LoVo (cell line): ENCODE measurements at places on chromosomes 2 and 18.

DNA sequence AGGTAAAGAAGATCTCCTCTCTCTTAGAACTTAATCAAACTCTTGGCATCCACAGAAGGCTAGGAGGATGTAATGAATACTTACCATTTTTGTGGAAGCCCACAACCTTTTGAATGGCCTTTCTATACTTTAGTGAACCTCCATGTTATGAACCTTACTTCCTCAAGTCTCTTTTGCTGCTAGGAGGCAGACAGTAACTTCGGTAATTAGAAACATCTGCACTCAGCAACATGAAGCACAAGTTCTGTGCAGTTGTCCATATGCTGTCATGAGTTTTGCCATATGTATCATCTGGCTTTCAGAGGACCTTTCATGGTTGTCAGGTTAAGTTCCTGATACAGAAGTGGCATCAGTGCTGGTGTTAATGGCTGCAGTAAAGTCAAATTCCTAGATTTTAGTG lies 50.4 kb downstream of the PDK1 start:
- no peak for DNase-seq

DNA sequence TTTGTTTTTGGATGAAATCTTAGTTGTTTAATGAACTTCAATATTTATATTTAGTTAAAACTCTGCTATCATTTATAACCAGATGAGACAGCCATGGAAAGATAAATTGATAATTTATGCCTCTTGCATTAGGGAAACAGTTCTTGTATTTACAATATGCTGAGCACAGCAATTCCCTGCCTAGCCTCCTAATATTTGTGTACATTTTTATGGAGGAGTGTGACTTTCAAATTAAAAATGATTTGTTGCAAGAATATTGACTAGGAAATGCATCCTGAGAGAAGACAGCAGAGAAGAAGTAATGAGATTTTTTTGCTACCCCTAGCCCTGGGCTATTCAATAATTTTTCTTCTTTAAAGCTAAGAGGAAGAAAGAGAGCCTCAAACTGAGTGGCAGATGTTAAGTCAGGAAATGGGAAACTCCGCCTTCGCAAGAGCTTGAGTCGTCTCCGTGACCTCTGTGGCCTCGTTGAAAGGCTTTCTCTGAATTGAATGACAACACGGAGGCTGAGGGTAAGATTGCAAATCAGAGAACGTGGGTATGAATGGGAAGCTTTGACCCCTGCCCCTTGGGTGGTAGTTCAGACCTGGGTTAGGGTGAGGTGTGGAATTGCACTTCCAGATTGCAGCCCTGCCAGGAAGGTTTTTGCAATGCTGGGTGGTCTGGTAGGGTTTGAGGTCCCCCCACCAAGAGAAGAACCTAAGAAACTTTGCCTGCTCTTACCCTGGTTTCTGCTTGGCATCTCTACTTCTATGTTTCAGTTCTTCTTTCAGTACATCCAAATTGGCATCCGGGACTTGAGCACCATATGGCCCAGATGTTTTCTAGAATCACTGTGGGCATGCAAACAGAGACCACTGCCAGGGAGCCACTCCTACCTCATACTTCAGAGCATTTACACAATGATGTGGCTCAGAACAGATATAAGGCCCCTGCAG lies 210.3 kb upstream of the RBMS1 start:
- no peak for DNase-seq

- no peak for DNase-seq
These were observed 64.0 kb downstream of the ADD2 start for GRCh38 chr2:70703900-70704549.

GRCh38 chr2:49371128-49371701 lies 216.9 kb upstream of the FSHR start:
- no peak for DNase-seq

DNA sequence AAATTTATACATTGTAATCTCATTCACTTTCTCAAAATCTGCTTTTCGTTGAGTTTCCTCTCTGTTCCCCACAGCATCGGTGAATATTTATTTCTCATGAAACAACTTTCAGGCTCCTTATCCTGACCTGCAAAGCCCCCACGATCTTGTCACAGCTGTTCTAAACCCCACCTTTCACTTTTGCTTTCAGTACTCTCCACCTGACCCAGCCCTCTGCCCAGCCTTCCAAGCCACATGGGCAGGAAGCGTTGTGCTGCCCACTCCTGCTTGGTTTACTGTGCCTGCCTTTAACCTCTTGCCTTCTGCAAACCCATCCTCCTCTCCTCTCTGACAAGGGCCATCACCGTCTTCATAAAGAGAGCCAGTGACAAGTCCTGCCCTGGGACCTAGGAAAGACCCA lies 262.5 kb downstream of the GALR1 start:
- DNase-seq, result no peak
